ENCODE measurements at places on chromosomes 1 and 21.

DNA sequence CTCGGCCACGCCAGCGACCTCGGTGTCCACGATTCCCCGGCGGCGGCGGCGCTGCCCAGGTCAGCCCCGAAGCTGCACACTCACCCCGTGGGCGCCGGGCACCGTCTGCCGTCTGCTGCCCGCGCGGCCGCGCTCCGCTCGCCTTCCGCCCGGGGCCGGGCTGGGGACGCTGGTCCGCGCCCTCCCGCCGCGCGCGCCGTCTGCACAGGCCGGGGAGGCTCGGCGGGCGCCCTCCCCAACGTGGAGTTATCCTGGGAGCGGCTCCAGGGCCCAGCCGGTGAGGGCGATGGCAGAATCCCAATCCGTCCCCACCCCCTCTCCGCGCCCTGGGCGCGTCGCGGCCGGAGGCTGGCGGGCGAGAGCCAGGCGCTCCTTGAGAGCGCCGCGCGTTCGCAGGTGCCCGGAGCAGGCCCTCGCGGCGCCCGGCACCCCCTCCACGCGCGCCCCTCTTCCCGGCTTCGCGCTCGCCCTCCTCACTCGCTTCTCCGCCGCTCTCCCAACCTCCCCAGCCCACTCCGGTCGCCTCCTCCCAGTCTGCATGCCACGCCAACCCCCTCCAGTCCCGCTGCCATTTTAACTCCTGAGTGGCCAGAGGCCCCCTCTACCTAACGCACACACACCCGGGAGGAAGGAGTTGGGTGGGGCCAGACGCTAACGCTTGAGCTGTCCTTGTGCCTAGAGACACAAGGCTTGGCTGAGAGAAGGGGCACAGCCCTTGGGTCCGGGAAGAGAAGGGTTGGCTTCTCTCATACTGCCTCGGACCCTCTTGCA lies at the start of gene LRRN2:
Gene LRRN2 (minus strand): TSS at position 503 of the 771 bp plus-strand sequence. CDS start 65,746 bp downstream, outside the sequence.
- DNase-seq, result peak; percentile 72

- no peak for DNase-seq
Observed at GRCh38 chr21:37230632-37231248, 36.4 kb downstream of the VPS26C start.

DNA sequence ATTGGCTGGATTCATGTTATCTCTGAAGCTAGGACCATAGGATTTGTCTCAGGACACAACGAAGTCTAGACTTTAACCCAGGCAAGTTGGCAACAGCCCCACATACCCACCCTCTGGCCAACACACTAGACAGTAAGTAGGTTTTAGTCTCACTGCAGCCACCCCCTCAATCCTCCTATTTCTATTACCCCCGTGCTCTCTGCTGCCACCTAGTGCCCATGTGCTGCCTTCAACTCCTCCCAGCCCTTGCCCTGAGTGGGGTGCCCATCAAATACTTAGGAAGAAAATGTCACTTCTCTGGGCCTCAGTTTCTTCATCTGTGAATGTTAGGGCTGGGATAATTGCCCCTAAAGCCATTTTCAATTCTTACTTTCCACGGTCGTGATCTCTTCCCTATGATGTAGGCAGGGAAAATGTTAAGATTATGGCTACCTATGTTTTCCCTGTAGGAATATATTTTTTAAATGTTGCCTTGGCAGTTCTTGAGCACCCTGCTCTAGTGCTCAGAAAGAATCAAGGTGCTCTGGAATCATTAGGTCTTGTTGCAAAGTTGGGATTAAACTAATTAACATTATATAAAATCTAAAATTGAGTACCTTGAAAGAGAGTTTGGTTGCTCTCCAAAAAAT lies 213.0 kb downstream of the LMX1A start:
- no peak for DNase-seq

GRCh38 chr21:46627726-46628125 lies 7.7 kb upstream of the PRMT2 start:
- no peak for DNase-seq

GRCh38 chr1:110341146-110341871 lies 2.1 kb downstream of the RBM15 start:
- DNase-seq, result no peak

GRCh38 chr1:107153014-107153413 lies 12.2 kb downstream of the NTNG1 start:
- DNase-seq, result no peak

GRCh38 chr1:27455139-27455811 lies 34.7 kb downstream of the WASF2 start:
- DNase-seq, result no peak

GRCh38 chr1:170765712-170766330 lies 101.9 kb downstream of the PRRX1 start:
- DNase-seq, result no peak

GRCh38 chr1:226884966-226885820 lies 14.8 kb downstream of the PSEN2 start:
- no peak for DNase-seq

GRCh38 chr1:54784066-54784465 lies 17.1 kb downstream of the TTC22 start:
- DNase-seq, result no peak

- no peak for DNase-seq
Observed at GRCh38 chr1:61284936-61285335, 202.6 kb downstream of the NFIA start.

GRCh38 chr1:235417086-235417697 lies 50.0 kb downstream of the TBCE start:
- peak; percentile 68 for DNase-seq

GRCh38 chr21:44384968-44385367 lies 31.5 kb downstream of the TRPM2 start:
- no peak for DNase-seq

DNA sequence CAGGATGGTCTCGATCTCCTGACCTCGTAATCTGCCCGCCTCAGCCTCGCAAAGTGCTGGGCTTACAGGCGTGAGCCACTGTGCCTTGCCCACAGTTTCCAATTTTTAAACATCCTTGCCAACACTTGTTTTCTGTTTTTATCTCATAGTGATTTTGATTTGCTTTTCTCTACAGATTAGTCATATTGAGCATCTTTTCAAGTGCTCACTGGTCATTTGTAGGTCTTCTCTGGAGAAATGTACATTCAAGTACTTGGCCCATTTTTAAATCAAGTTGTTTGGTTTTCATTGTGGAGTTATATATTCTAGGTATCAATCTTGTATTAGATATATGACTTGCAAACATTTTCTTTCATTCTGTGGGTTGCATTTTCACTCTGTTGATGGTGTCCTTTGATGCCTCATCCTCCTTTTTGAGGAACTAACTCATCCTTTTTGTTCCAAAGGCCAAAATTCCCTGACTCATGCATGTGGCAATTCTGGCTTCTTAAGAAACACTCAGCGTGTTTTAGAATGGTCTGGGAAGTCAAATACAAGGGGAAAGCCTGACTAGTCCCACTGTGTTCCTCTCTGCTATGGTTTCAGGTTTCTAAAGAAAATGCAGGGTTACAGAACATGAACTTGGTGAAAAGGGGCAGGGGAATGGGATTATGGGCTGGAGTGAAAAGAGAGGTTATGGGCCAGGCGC lies 37.3 kb downstream of the PTAFR start:
- DNase-seq, result no peak

GRCh38 chr1:33391343-33392078 lies 39.4 kb downstream of the PHC2 start:
- no peak for DNase-seq

GRCh38 chr1:243253211-243253925 lies 1.7 kb downstream of the CEP170 start:
- DNase-seq, result no peak

GRCh38 chr1:12491656-12492055 lies 126.4 kb downstream of the DHRS3 start:
- no peak for DNase-seq

DNA sequence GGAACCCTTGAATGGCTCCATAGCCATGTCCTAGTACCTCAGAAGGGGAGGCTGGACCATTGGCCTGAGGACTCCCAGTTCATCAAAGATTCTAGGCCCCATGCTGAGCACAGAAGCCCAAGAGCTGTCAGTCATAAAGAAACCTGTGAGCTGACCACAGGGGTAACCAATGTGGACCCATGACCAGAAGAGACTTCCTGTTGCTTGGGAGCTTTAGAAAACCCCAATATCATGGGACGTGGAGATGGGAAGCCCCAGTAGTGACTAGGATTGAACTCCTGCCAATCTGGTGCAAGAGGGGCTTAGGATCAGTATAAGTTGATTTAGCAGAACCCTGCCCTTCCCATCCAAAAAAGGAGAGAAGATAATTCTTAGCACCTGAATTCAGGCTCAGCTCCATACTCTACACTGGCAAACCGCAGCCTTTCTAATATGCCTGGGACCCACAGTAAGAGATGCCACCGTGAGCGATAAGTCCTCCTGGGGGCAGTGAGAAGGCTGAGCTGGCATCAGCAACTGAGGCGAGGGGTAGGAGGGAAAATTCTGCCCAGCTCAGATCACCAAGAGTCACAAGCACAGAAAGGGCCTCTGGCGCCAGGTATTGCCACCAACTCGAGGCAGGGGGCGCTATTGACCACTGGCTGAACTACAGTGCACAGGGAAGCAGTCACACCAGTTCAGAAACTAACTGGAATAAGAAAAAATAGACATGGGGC lies 108.9 kb downstream of the CAPN8 start:
- DNase-seq, result peak; percentile 70

DNA sequence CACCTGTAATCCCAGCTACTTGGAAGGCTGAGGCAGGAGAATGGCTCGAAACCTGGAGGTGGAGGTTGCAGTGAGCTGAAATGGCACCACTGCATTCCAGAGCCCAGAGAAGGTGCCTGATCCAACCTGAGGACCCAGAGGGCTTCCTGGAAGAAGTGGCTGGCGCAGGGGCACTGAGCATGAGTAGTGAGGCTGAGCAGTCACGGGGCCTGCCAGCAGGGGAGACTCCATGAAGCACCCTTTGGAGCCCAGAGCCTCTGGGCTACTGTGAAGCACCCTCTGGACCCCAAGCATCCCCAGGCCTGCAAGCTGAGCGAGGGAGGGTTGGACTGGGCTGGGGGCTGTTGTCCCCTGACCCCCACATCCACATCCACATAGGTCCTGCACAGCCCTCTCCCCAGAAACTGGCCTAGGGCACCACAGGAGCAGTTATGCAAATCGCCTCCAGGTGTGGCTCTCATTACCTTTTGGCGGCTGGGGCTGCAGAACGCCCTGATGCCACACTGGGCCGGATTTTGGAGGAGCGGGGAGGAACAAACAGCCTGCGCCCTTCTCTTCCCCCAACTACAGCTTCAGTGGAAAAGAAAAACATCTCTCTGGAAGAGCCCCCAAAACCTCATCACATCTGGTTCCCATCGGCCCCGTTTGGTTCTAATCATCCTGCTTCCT lies 78.2 kb upstream of the TARDBP start:
- DNase-seq, result no peak

DNA sequence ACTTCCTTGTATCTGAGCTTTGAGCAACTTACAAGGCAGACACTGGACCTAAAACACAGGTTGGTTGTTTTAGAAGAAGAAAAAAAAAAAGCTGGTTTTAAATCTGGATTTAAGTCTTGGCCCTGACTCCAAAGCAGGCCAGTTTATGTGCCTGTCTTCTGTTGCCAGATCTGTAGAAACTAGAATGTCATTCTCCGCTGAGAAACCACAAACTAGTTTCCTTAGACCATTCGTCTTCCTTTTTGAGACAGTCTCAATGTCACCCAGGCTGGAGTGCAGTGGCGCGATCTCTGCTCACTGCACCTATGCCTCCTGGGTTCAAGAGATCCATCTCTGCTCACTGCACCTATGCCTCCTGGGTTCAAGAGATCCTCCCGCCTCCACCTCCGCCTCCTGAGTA lies 33.9 kb downstream of the APP start:
- no peak for DNase-seq

DNA sequence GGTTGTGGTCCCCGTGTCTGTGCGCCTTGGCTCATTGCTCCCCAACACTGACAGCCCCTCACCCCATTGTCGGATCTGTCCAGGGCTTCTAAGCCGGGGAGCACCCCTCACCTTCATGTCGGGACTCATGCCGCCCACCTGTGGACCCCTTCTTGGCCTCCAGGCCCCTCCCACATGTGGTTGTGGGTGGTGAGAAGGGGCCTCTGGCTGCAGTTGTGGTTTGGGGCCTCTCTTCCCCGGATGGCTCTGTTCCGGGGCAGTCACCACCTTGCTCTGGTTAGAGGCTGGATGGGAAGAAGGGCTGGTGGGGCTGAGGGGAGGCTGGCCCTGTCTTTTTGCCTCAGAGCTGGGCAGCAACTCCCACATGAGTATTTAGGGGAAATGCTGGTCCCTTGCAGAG lies 158.6 kb upstream of the C1orf174 start:
- no peak for DNase-seq

- DNase-seq, result peak; percentile 76
Observed at GRCh38 chr1:53278298-53278725, 40.0 kb upstream of the MAGOH start.

GRCh38 chr1:153527023-153527682 lies 8.6 kb downstream of the S100A6 start:
- peak; percentile 23 for DNase-seq

GRCh38 chr1:25186161-25187007 lies 45.9 kb downstream of the SYF2 start:
- no peak for DNase-seq

DNA sequence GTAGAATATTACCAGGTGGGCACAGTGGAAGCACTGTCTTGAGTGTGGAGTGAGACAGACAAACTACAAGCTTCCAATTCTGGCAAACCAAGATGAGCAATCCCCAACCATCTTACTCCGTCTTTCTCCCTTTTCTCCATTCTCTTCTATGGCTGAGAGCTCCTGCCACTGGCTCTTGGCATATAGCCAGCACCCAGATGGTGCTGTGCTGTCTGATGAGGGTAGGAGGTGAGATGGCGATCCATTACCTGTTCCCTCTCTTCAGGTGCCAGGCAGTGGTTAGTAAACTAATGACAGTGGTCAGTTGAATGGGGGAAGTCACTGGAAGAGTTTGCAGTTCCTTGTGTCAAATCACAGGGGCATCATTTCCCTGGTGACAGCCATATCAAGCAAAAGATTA lies 108.4 kb downstream of the FNBP1L start:
- DNase-seq, result no peak

- no peak for DNase-seq
Observed at GRCh38 chr1:67459068-67459467, 28.9 kb upstream of the SERBP1 start.

- no peak for DNase-seq
Observed at GRCh38 chr21:31830701-31831100, 42.1 kb upstream of the HUNK start.

- no peak for DNase-seq
Observed at GRCh38 chr21:43367296-43367695, 59.6 kb downstream of the SIK1 start.

Measured in ecto neural progenitor cell (in vitro differentiated cells).